ENCODE measurements at places on chromosomes 1 and 21.

DNA sequence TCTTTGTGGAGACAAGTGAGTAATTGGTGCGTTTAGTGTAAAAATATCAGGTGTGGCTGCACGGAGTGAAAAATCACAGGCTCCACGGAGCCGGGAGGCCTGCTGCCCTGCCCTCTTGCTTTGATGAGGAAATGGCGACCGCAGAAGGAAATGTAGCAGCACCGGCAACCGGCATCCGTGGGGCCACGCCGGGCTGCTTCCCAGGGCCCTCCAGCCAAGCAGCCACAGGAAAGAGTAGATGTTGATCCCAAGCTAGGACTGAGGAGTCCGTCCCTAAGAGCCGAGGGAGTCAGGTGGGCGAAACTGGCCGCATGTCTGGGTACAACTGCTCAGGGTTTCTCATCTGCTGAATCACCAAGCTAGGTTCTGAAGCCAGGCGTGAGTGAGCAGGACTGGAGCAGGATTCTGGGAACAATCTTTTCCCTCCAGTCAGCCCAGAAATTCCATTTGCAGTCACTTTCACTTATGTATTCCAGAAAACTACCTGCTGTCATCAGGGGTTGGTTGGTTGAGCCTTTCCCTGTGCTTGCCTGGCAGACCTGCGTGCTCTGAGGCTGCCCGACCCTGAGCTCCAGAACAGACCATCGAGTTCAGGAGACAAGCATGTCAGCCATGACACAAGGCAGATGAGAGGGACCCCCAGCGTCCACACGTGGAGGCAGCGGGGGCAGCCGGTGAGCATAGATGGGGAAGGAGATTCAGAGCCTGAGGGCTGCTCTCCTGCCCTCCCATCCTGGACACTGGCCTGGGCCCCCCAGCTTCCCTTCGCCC is 5.8 kb upstream of the ITGB2 start:
- no peak for DNase-seq

DNA sequence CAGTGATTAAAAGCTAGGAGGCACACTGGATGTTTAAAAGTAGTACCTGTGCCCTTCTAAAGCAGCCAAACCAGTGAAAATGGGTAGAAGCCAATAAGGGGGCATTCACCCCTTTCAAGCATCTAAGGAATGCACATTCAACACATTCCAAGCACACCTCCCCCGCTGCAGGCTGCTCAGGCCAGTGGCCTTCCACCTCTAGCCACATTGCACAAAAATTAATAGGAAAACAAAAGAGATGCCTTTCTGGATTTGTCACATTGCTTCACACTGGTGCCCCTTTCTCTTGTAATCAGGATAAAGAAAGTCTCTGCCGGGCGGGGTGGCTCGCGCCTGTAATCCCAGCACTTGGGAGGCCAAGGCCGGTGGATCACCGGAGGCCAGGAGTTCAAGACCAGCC is 834.0 kb downstream of the USP25 start:
- no peak for DNase-seq

GRCh38 chr1:234162661-234163060 is 210.6 kb upstream of the COA6 start:
- DNase-seq = no peak

DNA sequence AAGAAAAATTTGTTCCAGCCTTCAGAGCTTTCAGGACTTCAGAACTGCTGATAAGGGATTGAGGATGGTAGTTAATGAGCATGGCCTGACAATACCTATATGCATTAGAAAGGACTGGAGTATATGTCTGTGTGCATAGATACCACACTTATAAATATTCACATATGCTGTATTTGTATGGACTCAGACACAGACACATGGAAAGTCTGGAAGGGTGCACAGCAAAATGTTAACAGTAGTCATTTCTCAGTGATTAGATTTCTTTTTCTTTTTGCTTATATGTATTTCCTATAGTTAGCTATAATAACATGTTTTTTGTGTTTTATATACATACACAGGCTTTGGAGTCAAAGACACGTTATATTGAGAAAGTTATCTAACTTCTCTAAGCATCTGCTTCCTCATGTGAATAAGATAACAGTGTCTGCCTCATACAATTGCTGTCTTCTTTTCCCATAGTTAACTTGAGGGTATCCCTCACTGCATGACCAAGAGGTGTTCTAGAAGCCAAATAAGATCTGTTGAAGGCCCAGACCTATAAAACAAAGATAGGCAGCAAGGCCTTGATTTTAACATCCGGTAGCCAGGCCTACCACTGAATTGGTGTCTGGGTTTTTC is 31.3 kb downstream of the INPP5B start:
- no peak for DNase-seq

DNA sequence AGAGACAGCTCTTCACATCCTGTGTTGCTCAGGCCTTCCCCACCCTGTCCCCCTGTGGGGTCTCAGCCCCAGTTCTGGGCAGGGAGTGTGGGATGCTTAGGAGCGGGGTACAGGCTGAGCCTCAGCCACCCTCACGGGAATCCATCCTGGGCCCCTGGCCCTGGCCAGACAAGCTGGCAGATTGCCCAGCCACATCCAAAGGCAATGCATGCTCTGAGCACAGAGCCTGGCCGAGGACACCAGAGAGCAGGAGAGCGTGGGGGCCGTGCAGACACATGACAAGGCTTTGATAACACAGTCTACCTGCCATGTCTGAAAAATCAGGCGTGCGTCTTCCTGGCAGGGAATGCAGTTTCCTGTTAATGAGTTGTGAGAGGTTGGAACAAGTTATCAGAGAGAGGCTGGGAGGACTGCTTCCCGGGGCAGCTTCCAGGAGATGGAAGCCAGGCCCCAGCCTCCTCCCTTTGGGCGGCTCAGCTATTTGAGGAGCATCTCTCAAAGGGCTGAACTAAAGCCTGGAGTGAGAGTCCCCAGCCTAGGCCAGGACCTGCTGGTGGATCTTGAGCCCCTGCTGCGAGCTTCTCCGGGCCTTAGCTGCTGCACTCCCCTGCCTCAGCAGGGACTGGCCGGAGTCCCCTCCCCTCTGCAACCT is 72.2 kb upstream of the SELENON start:
- DNase-seq = no peak

DNA sequence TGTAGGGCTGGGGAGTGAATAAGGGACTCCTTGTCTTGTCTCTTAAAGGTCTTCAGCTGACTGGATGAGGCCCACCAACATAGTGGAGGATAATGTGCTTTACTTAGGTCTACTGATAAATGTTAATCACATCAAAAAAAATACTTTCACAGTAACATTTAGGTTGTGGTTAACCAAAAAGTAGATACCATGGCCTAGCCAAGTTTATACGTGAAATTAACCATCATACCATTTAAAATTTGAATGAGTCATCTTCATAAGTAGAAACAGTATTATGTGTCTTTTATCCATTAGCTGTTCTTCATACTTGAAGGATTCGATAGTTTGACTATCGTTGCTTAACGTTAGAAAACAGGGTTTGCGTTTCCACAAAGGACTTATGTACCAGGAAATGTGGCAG is 80.9 kb downstream of the MTR start:
- DNase-seq = no peak

Data from fibroblast of skin of left biceps (primary cell).